ENCODE measurements at places on chromosomes 4 and X. TPM values are rescaled to one million over a fixed set of nuclear protein-coding genes. Genes with fewer than 3 reads are reported as not detected.

GRCh38 chrX:150324035-150324728 is 38.9 kb upstream of the MAMLD1 start:
- no peak overlapping the region for H3K4me3 ChIP-seq
- H3K4me1 ChIP-seq = peaks cover 4% of the 10 kb centered on the region
- H3K27ac ChIP-seq = no peak overlapping the region
- no peak for DNase-seq
- no peaks in the 10 kb centered on the region for H3K36me3 ChIP-seq

- H3K4me3 ChIP-seq = peak overlapping the region; percentile 76
- DNase-seq = no peak
- peaks cover 81% of the 10 kb centered on the region for H3K27me3 ChIP-seq
- H3K4me1 ChIP-seq = peaks cover 44% of the 10 kb centered on the region
- peaks cover 2% of the 10 kb centered on the region for H3K36me3 ChIP-seq
Measured at GRCh38 chr4:153788051-153788412, 851 bp downstream of the SFRP2 start.

DUX4 gene
- total RNA-seq = not detected

TMPRSS11E gene
- not detected for total RNA-seq

GRCh38 chrX:53882331-53882730 is 161.9 kb downstream of the PHF8 start:
- H3K27me3 ChIP-seq = peaks cover 65% of the 10 kb centered on the region
- no peak overlapping the region for H3K27ac ChIP-seq
- no peaks in the 10 kb centered on the region for H3K4me1 ChIP-seq

DNA sequence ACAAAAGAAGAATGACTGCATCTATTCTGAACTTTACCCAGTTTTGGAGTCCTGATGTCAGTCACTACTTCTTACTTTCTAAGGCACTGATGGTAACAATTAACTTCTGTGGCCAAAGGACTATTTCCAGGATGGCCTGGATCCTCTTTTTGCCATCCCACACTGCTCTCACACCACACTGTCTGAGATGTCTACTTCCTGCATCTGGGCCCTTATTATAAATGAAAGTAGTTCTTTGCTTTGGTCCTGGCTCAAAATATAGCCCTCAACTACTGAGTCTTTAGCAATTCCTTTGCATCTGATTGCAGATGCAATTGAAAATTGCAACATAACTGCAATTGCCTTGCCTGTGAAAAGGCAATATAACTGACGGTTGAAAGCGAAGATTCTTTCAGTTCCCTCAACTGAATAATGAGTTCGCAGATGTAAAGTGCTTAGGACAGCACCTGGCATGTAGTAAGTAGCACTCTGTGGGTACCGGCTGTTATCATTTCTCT is 44.2 kb downstream of the COQ2 start:
- peaks cover 21% of the 10 kb centered on the region for H3K4me1 ChIP-seq
- no peak for DNase-seq
- no peak overlapping the region for H3K27ac ChIP-seq
- no peak overlapping the region for H3K4me3 ChIP-seq
- H3K27me3 ChIP-seq = peaks cover 43% of the 10 kb centered on the region

DCAF12L1 gene
- not detected for total RNA-seq

SOX3 gene
- not detected for total RNA-seq

UGT2B17 gene
- not detected for total RNA-seq

- peak overlapping the region; percentile 97 for H3K27ac ChIP-seq
- H3K4me1 ChIP-seq = peaks cover 66% of the 10 kb centered on the region
- DNase-seq = no peak
- H3K36me3 ChIP-seq = peaks cover 54% of the 10 kb centered on the region
Measured at GRCh38 chr4:40202474-40202873, 5.6 kb downstream of the RHOH start.

- H3K27ac ChIP-seq = no peak overlapping the region
- peaks cover 43% of the 10 kb centered on the region for H3K4me1 ChIP-seq
- DNase-seq = no peak
- H3K36me3 ChIP-seq = no peaks in the 10 kb centered on the region
Measured at GRCh38 chrX:39194673-39195072, 393.4 kb downstream of the MID1IP1 start.

DNA sequence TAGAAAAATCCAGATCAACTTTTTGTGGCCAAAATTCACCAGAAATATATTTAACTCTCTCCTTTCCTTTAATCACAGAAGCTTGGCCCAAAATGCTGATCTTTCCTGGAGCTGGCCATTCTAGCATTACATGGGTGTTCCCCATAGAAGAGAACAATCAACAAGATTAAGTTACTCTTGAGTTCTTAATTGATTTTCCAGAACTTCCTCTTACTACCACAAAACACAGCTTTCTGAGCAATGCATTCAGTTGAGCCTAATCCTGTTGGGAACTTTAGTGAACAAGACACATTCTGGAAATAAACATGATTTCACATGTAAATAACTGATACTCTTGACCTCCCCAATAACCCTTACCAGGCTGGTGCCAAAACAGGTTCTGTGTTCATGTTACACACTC is 45.4 kb upstream of the STIM2 start:
- no peak overlapping the region for H3K27ac ChIP-seq
- peaks cover 15% of the 10 kb centered on the region for H3K4me1 ChIP-seq
- H3K36me3 ChIP-seq = peaks cover 6% of the 10 kb centered on the region
- H3K27me3 ChIP-seq = no peaks in the 10 kb centered on the region

IGFBP7 gene
- not detected for total RNA-seq

DNA sequence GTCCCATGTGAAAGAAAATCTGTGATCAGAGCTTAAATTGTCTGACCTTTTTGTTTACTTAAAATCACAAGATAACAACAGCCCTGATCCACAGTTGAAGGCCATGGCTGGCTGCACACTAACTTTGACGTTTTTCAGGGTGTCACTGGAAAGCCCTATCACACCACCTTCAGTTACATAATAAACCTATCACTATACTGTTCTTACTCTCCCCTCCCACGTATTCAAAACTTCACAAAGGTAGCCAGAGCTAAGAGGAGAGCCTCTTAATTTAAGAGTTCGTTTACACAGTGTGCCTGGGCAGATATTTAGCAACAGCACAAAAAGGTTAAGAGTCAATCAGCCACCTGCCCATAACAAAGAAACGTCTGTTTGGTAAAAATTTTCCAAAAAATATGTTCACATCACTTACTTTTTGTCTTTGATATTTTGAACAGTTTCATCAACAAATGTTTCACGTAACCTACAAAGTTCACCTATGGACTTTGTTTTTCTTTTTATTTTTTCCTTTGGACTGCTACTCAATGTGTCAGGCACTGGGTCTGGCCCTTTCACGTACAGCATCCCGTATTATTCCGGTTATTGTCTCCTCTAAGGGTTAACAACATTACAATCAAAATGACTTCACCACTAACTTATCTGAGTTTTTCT is 25.0 kb downstream of the RFC1 start:
- H3K27me3 ChIP-seq = no peaks in the 10 kb centered on the region
- peaks cover 4% of the 10 kb centered on the region for H3K36me3 ChIP-seq
- DNase-seq = no peak

MAGEA12 gene
- not detected for total RNA-seq

- H3K27me3 ChIP-seq = peaks cover 65% of the 10 kb centered on the region
- H3K27ac ChIP-seq = no peak within 1 kb of the TSS
- peak; percentile 4 for DNase-seq
- H3K4me1 ChIP-seq = peaks cover 9% of the 10 kb centered on the region
- H3K4me3 ChIP-seq = peak within 1 kb of the TSS; percentile 73
Measured at GRCh38 chr4:52051213-52051614, at the start of gene SPATA18. Gene SPATA18 (plus strand): TSS chr4:52051304. CDS start chr4:52051705, 401 bp downstream.

DNA sequence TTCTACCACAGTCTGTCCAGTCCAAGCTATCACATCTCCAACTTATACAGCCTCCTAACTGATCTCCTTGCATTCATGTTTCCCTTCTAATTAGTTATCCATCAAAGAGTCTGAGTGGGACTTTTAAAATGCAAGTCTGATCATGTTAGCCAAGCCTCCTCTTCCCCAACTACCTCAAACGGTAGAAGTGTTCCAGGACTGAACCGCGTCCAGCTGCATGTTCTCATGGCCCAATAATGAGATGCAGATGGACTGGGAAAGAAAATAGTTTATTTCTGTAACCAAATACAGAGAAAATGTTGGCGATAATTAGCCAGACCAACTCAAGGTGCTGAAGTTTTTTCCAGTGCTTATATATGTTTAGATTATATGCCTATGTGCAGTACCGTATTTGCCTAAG is 46.6 kb upstream of the PPP1R2C start:
- H3K4me1 ChIP-seq = no peaks in the 10 kb centered on the region
- no peak overlapping the region for H3K27ac ChIP-seq
- DNase-seq = no peak
- H3K27me3 ChIP-seq = no peaks in the 10 kb centered on the region
- H3K4me3 ChIP-seq = no peak overlapping the region
- H3K36me3 ChIP-seq = no peaks in the 10 kb centered on the region

AMER1 gene
- total RNA-seq = 3.6 TPM

GRCh38 chrX:69221239-69222102 is 56.2 kb upstream of the PJA1 start:
- H3K36me3 ChIP-seq = no peaks in the 10 kb centered on the region
- no peak for DNase-seq
- no peak overlapping the region for H3K27ac ChIP-seq
- H3K27me3 ChIP-seq = peaks cover 8% of the 10 kb centered on the region
- H3K4me1 ChIP-seq = no peaks in the 10 kb centered on the region
- H3K4me3 ChIP-seq = peak overlapping the region; percentile 54

- no peak overlapping the region for H3K4me3 ChIP-seq
- H3K4me1 ChIP-seq = no peaks in the 10 kb centered on the region
- H3K27me3 ChIP-seq = no peaks in the 10 kb centered on the region
- H3K27ac ChIP-seq = no peak overlapping the region
Measured at GRCh38 chrX:28946846-28947245, 359.6 kb downstream of the IL1RAPL1 start.

DNA sequence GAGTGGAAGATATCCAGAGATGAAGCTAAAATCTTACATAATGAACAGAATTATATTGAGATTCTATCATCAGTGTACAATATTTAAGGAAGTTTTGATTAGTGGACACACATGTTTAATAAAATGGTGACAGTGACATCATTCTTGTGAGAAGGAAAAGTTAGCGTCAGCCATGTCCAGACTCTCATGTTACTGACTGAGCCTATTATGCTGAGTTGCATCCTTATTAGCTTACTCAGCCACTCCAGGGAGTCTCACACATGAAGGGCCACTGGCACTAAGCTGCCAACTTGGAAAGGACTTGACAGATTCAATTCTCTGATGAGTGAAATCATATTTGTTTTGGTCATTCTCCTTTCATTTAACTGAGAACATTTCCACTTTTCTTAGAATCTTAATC is 170.6 kb downstream of the BANK1 start:
- no peaks in the 10 kb centered on the region for H3K4me1 ChIP-seq
- H3K27ac ChIP-seq = no peak overlapping the region
- no peaks in the 10 kb centered on the region for H3K36me3 ChIP-seq
- H3K27me3 ChIP-seq = peaks cover 10% of the 10 kb centered on the region

GRCh38 chr4:115152081-115152480 is 38.7 kb upstream of the NDST4 start:
- no peaks in the 10 kb centered on the region for H3K4me1 ChIP-seq
- H3K27me3 ChIP-seq = no peaks in the 10 kb centered on the region
- no peak overlapping the region for H3K27ac ChIP-seq
- DNase-seq = no peak
- no peak overlapping the region for H3K4me3 ChIP-seq
- H3K36me3 ChIP-seq = no peaks in the 10 kb centered on the region

GRCh38 chr4:7208509-7209451 is 16.4 kb downstream of the SORCS2 start:
- H3K27me3 ChIP-seq = no peaks in the 10 kb centered on the region
- no peak overlapping the region for H3K27ac ChIP-seq
- H3K4me1 ChIP-seq = no peaks in the 10 kb centered on the region
- DNase-seq = no peak
- no peak overlapping the region for H3K4me3 ChIP-seq

DNA sequence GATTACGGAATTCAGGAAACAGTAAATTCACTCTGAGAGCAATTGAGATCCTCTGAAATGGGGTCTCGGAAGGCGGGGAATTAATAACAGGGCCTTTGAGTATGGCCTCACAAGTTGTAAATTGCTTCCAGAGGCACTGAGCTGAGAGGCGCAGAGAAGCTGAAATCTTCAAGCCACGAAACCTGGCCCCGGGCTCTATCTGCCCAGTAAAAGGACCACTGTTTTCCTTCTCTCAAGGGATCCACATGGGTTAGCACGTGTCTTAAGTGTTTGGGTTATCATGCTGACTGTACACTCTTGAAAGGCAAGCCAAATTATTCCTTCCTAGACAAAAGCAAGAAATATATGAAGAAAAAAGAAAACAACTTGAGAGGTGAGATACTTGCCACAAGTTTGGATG is 1012.9 kb upstream of the FTHL17 start:
- H3K36me3 ChIP-seq = no peaks in the 10 kb centered on the region
- no peaks in the 10 kb centered on the region for H3K27me3 ChIP-seq
- no peaks in the 10 kb centered on the region for H3K4me1 ChIP-seq
- no peak overlapping the region for H3K27ac ChIP-seq
- H3K4me3 ChIP-seq = no peak overlapping the region

- DNase-seq = no peak
- no peaks in the 10 kb centered on the region for H3K4me1 ChIP-seq
- no peak overlapping the region for H3K27ac ChIP-seq
- H3K36me3 ChIP-seq = no peaks in the 10 kb centered on the region
- H3K4me3 ChIP-seq = no peak overlapping the region
Measured at GRCh38 chr4:11869191-11869870, 440.6 kb upstream of the HS3ST1 start.

DNA sequence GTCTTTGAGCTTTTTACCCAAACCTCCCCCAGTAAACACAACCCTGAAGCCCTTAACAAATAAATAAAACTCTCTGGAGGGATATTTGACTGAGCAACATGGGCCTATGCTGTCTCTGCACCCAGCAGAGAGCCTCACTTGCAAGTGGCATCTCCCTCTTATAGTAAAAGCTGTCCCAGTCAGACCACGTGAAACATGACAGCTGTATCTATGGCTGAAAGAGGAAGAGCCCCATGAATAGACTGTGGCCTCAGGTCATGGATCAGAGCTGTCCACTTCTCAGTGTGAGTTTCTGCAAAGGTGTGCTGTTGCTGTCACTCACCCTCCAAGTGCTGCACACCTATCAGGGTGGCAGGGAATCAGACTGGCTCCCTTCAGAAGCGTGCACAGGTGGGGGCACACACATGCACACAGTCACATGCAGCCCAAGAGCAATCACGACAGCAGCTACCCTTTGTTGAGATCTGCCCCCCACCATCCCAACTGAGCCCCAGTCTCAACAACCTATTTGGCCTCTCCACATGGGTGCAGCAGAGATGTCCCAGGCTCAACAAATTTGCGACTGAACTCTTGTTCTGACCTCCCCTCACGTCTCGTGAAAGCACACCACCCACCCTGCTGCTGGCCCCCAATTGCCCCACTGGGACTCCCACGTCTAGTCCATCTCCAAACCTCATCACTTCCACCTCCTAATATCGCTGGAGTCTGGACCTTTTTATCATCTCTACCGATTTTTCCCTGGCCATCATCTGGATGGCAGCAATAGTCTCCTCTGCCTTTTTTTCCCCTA is 45.6 kb downstream of the NAT8L start:
- H3K4me3 ChIP-seq = no peak overlapping the region
- no peak for DNase-seq
- H3K36me3 ChIP-seq = peaks cover 6% of the 10 kb centered on the region

- DNase-seq = peak; percentile 48
- H3K4me3 ChIP-seq = peak overlapping the region; percentile 79
- H3K27ac ChIP-seq = peak overlapping the region; percentile 82
Measured at GRCh38 chrX:150694738-150695410, 1.7 kb downstream of the MTMR1 start.

All from activated T-cell treated with anti-CD3 and anti-CD28 coated beads, Interleukin-2, amount 50 U/mL, for 72 hours (primary cell).